ENCODE measurements at places on chromosomes 3 and 15.

DNA sequence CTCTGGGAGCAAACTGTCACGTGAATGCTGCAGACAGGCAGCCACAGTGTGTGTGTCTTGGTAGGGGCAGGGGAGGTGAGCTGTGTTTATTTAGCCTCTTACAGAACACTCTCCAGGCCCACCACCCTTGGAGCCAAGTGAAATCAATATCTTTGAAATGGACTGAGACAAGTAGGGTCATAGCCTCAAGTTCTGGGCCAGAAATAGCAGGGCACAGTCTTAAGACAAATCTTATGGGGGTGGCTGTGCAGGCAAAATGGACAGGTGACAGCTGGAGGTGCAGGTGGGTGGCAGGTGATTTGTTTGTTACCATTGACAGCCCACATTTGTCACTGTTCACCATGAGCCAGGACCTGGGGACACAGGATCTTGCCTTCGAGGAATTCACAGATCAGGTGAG is 93.6 kb upstream of the NMNAT3 start:
- DNase-seq, result no peak

GRCh38 chr15:74787251-74788041 is 5.6 kb downstream of the CSK start:
- DNase-seq, result peak; percentile 75

- no peak for DNase-seq
These were observed 32.4 kb downstream of the VGLL3 start for GRCh38 chr3:86958534-86958933.

DNA sequence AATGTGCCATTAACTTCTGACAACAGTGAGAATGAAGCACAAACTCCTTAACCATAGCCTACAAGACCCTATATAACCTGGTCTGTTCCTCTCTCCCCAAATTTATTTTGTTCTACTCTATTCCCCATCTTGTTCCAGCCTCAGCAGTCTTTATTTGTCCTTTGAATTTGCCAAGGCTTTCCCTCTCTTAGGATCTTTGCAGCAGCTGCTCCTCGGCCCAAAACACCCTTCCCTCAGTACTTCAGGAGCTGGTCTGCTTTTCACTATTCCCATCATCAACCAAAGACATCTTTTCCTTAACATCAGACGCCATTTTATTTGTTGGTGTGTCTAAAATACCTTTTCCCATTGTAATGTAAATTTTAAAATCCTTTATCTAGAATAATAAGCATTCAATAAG is 10.2 kb downstream of the PRICKLE2 start:
- no peak for DNase-seq

DNA sequence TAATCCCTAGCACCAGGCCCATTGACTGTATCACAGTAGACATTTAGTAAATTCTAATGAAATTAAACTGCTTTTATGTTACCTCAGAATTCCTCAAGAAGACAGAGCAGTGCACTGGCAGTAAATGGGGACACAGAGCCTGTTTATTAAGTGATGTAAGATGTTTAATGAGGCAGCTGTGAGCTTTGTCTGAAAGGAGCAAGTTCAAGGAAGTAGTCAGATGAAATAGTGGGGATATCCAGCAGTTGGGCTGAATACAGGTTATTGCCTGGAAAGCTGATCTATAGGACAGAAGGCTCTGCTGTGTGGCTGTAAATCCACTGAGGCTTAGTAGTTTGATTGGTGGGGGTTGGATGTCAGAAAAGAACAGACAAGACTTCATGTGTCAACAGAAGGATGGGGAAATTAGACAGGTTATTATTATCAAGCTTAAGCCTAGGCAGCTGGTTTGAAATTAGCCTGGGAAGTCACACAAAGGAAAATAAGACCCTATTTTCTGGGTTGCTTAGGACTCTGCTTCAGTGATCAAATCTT is 62.2 kb downstream of the PFN2 start:
- DNase-seq, result no peak

GRCh38 chr3:186118692-186119091 is 9.8 kb upstream of the ETV5 start:
- no peak for DNase-seq

DNA sequence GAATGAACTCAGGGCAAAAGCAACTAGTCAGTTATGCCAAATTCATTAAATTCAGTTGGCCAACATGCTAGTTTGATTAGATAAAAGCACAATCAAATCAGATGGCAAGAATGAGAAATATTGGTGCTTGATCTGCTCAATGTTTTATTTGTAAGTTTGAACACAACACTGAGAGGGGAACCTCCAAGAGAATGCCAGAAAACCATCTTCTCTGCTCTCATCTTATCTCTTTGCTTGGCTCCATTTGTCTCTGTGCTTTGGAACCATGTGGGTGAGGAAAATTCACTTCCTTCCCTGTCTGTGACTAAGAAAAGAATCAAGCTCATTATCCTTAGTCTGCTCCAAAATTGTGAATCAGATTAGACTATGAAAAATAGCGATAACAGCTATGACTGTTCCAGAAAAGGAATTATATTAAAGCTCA is 43.6 kb upstream of the DCBLD2 start:
- no peak for DNase-seq

- no peak for DNase-seq
These were observed 190.5 kb downstream of the GREM1 start for GRCh38 chr15:32908135-32908801.

DNA sequence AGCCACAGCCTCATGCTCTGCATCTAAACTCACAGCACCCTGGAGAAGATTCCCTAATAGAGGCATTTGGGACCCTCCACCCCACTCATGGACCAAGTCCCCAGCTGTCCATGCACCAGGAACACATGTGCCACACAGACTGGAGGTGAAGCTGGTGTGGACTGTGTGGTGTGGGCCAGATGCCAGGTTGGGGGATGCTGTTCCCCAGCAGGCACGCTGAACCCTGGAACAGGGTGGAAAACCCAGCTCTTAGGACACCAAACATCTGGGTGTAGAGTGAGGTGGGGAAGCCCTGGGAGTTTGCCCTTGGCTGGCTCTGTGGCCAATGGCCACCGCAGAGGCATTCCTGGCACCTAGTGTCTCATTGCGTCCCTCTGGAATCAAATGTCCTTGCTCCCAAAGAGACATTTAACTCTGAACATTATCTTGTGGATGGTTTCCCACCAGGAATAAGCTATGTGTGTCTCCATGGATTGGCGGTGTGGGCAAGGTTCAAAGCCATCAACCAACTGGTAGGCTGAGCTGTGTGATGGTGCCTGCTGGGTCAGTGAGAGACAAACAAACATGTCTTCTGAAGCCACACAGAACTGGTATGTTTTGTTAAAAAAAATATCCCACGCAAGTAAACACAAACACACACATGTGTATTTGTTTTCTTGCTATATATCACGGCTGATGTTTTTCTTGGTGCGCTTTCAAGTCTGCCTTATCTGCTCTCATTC is 65.0 kb downstream of the EXOG start:
- DNase-seq, result no peak

- no peak for DNase-seq
These were observed 84.1 kb downstream of the BOC start for GRCh38 chr3:113295463-113295862.

GRCh38 chr15:22796079-22796478 is 9.6 kb downstream of the NIPA1 start:
- DNase-seq, result no peak

GRCh38 chr15:95989392-95989791 is 341.1 kb upstream of the NR2F2 start:
- no peak for DNase-seq

- no peak for DNase-seq
These were observed 408.2 kb upstream of the TGFBR2 start for GRCh38 chr3:30198162-30198561.

DNA sequence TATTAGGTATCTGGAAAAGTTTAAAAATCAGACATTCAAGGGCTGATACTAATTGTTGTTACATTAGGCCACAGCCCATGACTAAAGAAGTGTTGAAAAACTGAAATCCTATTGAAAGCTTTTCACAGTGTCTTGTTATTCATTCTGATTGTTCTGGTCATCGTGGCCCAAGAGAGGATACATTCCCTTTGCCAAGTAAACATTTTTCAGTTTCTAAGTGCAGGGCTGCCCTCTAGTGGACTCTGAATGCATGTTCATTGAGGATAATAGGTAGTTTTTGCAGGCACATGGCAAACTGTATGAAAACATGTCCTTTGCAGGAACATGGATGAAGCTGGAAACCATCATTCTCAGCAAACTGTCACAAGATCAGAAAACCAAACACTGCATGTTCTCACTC is 181.1 kb downstream of the MYRIP start:
- no peak for DNase-seq

DNA sequence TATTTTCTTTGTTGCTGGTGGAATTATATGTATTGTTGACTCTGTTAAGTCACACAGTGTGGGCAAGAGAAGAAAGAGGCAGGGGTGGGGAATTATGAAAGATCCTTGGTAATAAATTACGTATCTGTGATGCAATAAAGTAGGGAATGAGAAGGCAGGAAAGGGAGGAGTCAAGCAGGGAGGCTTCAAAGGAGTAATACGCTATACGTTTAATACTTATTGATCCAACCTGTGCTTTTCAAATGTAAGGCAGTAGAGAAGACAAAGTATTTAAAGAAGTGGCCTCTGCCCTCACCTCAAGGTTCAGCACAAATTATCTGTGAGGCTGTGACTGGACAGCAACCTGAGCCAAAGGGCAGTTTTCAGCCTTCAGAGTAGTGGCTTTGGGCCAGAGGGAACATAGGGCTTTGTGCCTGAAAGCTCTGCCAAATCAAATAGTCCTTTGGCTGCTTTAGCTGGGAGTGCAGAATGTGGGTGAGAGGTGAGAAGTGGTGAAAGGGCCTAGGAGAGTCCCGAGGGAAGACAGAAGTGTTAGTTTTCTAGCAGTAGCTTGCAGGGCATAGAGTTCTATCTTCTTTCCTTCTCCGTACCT is 1.2 kb upstream of the PLIN1 start:
- no peak for DNase-seq

DNA sequence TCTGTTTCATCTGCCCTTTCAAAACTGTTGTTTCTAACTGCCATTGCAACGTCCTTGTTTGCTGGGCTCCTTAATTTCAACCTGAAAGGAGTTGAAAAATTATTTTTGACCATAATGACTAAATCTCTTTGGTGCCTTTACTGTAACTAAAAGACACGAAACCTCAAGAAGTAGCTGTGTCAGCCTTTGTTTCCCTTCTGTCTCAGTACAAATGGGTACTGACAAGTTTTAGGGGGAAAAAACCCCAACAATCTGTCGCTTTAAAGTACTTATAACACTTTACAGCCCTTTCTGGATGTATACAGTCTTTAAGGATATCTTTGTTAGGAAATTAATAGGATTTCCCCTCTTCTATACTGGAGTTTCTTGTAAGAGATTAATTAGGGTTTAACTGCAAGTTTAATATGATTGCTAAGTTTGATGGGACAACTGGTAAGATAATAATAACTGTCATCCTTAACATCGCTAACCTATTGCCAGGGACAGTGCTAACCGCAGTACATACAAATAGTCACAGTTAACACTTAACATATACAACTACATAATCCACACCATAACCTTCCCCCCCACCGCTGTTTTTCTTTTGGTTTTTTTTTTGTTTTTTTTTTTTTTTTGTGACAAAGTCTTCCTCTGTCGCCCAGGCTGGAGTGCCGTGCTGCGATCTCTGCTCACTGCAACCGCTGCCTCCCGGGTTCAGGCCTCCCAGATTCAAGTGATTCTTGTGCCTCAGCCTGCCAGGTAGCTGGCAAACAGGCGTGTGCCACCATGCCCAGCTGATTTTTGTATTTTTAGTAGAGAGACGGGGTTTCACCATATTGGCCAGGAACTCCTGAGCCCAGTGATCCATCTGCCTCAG is 1.7 kb downstream of the GXYLT2 start:
- DNase-seq, result no peak

DNA sequence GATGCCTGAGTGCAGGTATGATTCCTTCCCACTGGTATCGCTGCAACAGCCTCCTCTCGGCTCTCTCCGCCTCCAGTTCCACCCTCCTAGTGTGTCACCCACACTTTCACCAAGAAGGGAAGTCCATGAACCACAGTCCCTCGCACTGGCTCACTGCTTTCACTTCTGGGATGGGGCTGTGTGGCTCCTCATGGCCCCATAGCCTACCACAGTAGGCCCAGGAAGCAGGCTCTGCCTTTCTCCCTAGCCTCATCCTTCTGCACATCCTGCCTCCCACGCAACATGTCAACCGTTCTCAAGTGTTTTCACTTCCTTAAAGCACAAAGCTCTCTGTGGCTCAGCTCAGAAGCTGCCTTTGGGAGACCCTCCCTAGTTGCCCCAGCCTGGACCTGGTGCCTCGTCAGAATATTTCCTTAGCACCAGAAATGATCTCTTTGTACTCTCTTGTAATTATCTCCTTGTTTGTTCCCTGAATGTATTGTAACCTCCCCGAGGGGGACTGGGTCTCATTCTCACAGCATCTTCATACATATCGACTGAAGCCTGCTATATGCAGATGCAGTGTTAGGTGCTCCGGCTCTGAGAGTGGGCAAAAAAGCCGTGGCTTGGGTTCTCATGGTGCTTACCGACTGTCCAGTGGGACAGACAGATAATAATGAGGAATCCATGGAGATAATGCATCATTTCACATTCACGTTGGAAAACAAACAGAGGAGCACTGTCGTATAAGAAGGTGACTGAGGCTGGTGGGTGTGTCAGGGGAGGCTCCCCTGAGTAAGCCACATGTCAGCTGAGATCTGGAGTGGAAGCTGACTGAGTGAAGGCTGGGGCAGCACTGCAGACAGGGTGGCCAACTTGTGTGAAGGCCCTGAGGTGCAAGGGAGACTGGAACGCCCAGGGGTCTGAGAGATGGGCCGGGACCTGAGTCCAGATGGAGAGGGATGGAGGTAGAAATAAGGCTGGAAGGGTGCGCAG is 107.1 kb downstream of the DGKG start:
- no peak for DNase-seq

- no peak for DNase-seq
These were observed 56.8 kb upstream of the TPM1 start for GRCh38 chr15:62985768-62986167.

DNA sequence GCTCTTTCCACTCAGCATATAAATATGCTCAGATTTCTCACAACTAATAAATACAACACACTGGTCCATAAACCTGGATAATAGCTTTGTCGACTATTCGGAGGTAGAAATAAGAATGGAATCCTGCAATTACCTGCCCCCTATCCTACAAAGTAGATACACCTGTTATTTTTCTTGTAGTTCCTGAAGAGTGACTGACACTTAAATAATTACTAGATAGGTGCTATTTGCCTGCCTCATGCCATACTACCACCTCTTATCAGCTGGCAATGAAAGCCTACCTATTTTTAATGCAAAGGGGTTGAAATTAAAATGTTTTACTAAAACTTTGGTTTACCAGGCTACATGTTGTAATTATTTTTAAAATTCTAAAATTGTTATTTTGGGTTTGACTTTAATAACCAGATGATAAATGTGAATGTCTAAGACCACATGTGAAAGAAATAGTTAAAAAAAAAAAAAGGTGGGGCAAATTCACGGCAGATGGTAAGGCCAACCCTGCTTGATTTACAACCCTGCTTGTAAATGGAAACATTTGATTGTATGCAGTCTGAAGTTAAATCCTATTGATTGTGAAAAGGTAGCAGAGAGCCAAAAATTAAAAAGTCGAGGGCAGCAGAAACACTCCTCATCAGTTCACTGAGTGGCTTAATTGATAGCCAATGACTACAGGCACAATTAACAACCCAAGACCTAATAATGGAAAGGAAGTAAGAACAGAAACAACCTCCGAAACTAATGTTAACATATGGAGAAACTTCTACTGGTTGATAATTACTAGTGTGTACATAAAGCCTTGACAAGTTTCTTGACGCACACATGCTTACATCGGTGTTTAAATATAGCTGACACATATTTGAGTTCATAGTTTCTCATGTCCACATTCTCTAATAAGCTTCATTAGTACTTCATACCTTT is 8.9 kb downstream of the PEAK1 start:
- no peak for DNase-seq

GRCh38 chr3:45343947-45344346 is 44.4 kb upstream of the LARS2 start:
- no peak for DNase-seq
